Brain pericyte (primary cell): ENCODE measurements at places on chromosomes 5 and 9.

DNA sequence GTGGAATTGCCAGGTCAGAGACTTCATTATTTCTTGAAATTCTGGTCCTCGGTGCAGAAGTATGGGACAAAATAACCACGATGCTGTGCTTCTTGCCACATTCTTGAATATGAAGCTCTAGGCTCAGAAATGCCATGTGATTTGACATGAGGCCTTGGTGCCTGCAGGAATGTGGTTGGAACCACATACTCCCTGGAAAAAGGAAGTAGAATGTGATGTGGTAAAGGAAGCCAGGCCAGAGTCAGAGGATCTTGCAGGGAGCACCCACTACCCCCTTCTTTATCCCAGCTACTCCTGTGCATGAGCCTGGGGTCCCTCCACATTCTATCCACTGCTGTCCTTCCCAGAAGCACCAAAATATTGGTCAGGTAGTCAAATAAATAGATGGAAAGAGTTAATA lies 80.9 kb downstream of the FOXD1 start:
- no peak for DNase-seq

- DNase-seq, result no peak
Observed at GRCh38 chr5:54251981-54252380, 58.4 kb downstream of the ARL15 start.

DNA sequence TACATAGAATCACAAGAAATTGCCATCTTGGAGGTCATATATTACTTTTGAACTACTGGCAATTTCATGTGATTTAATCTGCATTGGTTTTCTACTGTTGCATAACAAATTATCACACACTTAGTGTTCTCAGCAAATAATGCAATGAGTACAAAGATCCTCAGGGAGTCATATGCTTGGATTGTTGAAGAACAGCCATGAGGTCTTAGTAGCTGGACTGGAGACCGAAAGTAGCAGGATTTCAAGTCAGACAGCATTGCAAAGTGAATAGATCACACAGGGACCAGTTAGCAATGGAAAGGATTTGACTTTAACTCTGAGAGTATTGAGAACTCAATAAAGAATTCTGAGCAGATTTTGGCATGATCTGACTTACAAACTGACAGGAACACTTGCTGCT lies 32.2 kb upstream of the FRMD3 start:
- DNase-seq, result no peak

- no peak for DNase-seq
Observed at GRCh38 chr5:171805746-171806145, 20.1 kb downstream of the SMIM23 start.

DNA sequence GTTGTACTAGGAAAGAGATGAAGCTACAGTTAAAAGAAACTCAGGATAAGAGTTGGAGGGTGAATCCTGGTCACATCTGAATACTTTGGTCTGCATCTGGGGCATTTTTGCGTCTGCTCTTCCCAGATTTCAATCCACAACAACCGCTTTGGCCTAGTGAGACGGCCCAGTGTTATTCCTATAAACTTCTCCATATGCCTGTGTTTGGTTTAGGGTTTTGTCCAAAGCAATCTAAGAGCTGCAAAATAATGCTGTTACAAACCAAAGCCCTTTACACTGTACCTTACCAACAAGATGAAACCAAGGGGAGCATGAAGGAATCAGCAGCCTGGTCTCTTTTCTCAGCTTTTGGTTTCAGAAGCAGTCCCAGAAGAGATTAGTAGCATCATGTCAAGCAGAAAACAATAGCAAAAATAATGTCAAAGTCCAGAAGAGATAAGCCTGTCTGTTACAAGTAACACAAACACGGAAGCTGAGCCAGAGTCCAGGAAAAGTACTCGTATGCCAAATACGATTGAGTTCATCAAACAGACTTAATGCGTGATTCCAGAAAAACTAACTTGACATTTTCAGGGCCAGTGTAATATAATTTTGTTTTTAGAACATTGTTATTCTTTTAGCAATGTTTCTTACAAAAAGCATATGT lies 379.9 kb upstream of the ACO1 start:
- DNase-seq, result no peak

DNA sequence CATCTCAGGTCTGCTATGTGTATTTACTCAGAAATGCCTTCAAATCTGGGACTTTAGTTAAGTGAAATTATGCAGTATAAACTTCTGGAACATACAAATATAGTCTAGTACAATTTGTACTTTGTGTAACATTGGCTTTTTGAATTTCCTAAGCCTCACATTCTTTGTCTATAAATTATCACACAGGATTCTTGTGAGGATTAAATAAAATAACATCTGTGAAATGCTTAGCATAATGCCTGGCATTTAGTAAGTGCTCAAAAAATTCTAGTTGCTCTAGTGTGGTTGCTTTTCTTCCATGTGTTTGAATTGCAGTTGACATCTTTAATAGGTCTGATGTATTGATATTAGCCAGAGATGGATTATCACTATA lies 2.6 kb downstream of the HMMR start:
- no peak for DNase-seq

DNA sequence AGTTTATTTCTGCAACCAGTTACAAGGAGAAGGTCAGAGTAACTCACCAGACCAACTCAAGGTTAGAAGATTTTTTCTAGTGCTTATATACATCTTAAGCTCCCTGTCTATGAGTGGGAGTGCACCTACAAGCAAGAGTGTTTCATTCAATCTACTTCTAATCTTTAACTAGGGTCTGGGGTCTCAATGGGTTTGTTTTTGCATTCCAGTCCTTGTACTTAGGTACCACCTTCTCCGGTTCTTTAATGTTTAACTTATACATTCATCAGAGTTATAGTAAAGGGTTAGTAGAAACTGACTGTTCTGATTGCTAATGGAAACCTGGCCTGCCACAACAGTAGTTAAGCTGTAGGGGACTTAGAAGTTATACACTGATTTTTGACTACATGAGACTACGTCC lies 271.7 kb downstream of the HTR1A start:
- DNase-seq, result no peak

GRCh38 chr5:158273035-158273434 lies 414.1 kb upstream of the CLINT1 start:
- DNase-seq, result no peak

DNA sequence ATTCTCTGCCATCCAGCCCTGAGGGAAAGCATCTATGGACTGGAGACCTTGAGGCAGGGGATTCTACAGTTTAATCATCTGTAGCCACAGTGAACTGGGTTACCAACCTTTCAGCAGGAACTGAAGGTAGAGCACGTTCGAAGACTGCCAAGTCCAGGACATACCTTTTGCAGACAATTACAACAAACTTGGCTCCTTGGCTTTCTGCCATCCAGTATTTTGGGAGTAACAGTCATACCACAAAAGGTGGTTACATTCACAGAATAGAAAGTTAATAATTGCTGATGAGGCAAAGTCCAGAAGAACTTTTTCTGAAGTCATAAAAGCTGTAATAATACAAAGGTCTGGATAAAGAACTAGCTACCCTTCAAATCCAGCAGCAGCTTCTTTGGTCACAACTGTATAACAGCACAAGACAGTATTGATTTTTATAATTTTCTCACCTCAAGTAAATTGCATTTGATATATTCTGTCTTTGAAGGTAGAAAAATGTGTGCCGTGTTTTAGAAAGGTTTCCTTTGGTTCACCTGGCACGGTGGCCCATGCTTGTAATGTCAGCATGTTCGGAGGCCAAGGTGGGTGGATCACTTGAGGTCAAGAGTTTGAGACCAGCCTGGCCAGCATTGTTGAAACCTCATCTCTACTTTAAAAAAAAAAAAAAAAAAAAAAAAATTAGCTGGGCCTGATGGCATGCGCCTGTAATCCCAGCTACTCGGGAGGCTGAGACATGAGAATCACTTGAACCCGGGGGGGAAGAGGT lies 236.6 kb downstream of the NR3C1 start:
- no peak for DNase-seq

- DNase-seq, result peak; percentile 5
Observed at GRCh38 chr5:171757853-171758535, 27.6 kb upstream of the SMIM23 start.

DNA sequence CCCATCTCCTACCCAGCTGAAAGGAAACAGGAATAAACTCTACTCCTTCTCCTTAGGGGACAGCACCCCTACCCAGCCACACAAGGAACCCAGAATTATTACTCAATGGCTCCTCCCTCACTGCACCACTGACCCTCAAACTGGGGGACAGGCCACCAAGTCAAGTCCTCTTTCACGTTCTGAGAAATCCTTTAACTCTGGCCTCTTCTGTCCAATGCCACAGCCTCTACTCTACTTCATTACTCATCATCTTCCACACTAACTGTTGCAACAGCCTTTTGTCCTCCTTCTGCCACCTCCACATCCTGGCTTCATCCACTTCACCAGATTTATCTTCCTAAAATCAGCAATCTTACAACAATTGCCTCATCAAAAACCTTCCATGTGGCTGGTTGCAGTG lies 6.8 kb downstream of the TTC39B start:
- no peak for DNase-seq

DNA sequence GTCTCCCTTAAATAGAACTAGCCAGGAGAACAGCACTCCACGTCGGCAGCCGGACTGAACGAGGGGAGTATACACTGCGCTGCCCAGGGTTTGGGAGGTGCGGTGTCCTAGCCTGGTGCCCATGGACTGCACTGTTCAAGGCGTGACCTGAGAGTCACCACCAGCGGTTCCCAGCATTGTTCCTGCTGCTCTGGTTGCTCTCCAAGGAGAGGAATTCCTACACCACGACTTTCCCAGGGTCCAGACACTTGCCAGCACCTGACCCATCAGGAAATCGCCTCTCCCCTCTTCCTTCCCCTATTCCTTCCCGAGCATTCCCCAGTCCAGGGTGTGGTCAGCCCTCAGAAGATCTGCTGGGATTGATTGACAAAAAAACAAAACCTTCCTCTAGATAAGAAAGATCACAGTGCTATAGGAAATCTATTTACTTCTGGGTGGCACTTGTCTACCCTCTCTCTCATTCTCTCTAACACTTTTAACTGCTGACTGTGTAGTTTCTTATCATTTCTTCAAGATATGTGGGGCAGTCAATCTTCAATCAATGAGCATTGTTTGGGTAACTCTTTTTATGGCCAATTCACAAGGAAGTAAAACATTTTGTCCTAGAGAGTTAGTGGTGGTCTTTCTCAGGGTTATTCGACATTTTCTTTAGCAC lies 297.8 kb upstream of the ACTBL2 start:
- DNase-seq, result no peak

DNA sequence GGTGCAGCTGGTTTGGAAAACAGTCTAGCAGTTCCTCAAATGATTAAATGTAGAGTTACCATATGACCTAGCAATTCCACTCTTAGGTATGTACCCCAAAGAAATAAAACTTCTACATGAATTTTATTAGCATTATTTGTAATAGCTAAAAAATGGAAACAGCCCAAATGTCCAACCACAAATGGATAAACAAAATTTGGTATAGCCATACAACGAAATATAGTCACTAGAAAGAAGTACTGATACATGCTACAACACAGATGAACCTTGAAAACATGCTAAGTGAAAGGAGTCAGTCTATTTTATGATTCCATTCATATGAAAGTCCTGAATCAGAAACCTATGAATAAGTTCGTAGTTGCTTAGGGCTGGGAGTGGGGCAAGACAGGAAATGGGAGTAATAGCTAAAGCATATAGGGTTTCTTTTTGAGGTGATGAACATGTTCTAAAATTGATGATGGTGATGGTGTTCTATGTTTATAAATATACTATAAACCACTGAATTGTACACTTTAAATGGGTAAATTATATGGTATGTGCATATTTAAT lies 6.3 kb downstream of the GDF9 start:
- DNase-seq, result no peak
